Activated T-cell treated with anti-CD3 and anti-CD28 coated beads, Interleukin-2, amount 50 U/mL, for 72 hours (primary cell): ENCODE measurements at places on chromosomes 6 and 20. TPM values are rescaled to one million over a fixed set of nuclear protein-coding genes. Genes with fewer than 3 reads are reported as not detected.

GRCh38 chr6:121563286-121563685 is 127.8 kb downstream of the GJA1 start:
- H3K27ac ChIP-seq, result no peak overlapping the region
- no peak overlapping the region for H3K4me3 ChIP-seq
- no peaks in the 10 kb centered on the region for H3K4me1 ChIP-seq
- DNase-seq, result no peak
- peaks cover 10% of the 10 kb centered on the region for H3K36me3 ChIP-seq
- no peaks in the 10 kb centered on the region for H3K27me3 ChIP-seq

DNA sequence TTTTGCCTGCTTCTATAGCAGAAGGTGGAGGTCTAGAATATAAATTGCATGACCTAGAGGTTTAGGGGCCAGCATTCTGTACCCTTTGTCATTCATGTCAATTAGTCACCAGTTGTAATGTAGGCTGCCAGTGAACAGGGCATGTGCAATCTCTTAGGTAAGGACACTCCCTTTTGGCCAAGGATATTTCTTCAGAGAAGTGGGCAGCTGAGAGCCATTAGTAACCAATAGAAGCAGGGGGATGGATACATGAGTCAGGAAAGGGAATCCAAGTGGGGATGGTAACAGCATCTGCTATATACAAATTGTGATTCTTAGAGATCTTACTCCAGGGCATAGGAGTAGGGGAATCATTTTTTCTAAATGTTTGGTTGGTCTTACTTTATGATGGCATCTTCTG is 494.2 kb upstream of the JAG1 start:
- no peaks in the 10 kb centered on the region for H3K36me3 ChIP-seq
- H3K4me1 ChIP-seq, result no peaks in the 10 kb centered on the region
- H3K4me3 ChIP-seq, result no peak overlapping the region
- no peak overlapping the region for H3K27ac ChIP-seq

GRCh38 chr6:56491606-56492328 is 150.9 kb downstream of the DST start:
- no peaks in the 10 kb centered on the region for H3K4me1 ChIP-seq
- no peak for DNase-seq
- H3K36me3 ChIP-seq, result no peaks in the 10 kb centered on the region
- H3K27ac ChIP-seq, result no peak overlapping the region

DNA sequence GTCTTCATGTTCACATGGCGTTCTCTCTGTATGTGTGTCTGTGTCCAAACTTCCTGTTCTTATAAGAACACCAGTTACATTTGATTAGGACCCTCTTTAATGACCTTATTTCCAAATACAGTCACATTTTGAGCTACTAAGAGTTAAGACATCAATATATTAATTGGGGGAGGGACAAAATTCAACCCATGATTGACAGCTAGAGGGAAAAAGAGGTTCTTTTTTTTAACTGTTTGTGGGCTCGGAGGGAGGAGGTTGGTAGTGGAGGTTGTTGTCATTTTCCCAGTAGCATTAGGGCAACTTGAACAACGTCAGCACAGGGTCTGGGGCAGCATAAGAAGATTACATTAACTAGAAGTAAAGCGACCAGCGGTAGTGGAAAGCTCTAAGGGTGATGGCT is 2.3 kb upstream of the GMDS start:
- H3K36me3 ChIP-seq, result no peaks in the 10 kb centered on the region
- H3K27me3 ChIP-seq, result no peaks in the 10 kb centered on the region
- H3K4me3 ChIP-seq, result peak overlapping the region; percentile 93
- no peak overlapping the region for H3K27ac ChIP-seq

- peaks cover 15% of the 10 kb centered on the region for H3K27me3 ChIP-seq
- no peak for DNase-seq
- H3K36me3 ChIP-seq, result no peaks in the 10 kb centered on the region
- no peak overlapping the region for H3K4me3 ChIP-seq
- H3K27ac ChIP-seq, result no peak overlapping the region
These were observed 43.3 kb downstream of the SCP2D1 start for GRCh38 chr20:18856873-18857272.

DNA sequence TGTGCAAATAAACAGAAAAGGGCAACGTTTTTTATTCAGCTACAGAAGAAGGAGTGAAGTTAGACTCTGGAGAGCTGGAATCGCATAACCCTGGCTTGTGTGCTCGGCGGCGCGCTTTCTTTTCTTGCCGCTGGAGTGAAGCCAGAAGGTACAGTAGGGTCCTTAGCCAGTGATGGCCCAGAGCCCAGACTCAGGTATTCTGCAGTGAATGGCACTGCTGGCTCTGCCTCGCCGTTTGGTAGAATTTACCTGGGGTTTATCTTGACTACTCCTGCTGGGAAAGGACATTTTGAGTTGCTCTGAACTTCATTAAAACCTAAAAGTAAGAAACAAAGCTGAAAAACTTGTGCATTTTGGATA is 56.9 kb upstream of the TIAM2 start:
- no peaks in the 10 kb centered on the region for H3K36me3 ChIP-seq
- DNase-seq, result no peak
- H3K27me3 ChIP-seq, result no peaks in the 10 kb centered on the region
- H3K27ac ChIP-seq, result no peak overlapping the region
- no peak overlapping the region for H3K4me3 ChIP-seq

DNA sequence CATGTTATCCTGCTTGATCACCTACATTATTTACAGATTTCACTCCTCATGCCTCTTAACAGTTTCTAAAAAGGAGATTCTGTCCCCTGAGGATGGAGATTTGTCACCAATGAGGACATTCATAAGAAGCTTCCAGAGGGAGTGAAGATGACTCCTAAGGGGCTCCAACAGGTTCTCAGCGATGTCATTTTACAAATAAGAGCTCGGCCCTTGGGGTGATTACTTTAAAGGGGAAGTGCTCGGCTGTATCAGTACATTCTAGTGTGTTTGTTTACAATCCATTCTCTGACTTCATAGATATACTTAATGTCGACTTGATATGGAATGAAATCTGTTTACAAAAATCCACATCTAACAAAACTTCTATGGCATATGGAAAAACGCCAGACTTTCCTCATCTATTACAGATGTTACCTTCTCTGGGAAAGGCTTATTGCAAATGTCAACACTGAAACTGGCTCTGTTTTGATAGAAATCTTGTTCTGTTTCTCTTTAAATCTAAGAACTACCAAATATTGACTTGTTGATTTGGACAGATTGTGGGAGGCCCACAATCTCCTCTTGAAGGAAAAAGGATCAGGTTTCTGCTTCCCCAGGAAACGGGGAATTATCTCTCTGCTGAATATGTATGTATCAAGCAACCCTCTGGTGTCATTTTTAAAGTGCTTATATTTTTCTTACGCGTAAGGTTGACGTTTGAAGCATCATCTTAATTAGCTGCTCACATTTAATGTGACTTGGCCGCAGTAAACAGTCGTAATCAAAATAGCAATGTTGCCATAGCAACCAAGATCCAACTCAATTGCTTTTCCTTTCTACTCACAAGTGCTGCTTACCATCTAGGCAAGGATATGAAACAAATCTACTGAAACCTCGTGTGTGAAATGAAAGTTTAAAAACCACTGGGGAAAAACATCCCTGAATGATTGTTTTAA is 95.7 kb downstream of the SHLD1 start:
- H3K4me1 ChIP-seq, result peaks cover 71% of the 10 kb centered on the region
- H3K27ac ChIP-seq, result peak overlapping the region; percentile 71
- H3K4me3 ChIP-seq, result peak overlapping the region; percentile 53
- H3K36me3 ChIP-seq, result peaks cover 2% of the 10 kb centered on the region

The LAMA4 gene
- not detected for total RNA-seq

The PRR18 gene
- 0.07 TPM for total RNA-seq

The CD109 gene
- total RNA-seq, result 21.6 TPM
